ENCODE measurements at places on chromosomes 6 and 20.

- no peak for DNase-seq
These were observed 87.2 kb downstream of the BMP7 start for GRCh38 chr20:57179265-57179664.

DNA sequence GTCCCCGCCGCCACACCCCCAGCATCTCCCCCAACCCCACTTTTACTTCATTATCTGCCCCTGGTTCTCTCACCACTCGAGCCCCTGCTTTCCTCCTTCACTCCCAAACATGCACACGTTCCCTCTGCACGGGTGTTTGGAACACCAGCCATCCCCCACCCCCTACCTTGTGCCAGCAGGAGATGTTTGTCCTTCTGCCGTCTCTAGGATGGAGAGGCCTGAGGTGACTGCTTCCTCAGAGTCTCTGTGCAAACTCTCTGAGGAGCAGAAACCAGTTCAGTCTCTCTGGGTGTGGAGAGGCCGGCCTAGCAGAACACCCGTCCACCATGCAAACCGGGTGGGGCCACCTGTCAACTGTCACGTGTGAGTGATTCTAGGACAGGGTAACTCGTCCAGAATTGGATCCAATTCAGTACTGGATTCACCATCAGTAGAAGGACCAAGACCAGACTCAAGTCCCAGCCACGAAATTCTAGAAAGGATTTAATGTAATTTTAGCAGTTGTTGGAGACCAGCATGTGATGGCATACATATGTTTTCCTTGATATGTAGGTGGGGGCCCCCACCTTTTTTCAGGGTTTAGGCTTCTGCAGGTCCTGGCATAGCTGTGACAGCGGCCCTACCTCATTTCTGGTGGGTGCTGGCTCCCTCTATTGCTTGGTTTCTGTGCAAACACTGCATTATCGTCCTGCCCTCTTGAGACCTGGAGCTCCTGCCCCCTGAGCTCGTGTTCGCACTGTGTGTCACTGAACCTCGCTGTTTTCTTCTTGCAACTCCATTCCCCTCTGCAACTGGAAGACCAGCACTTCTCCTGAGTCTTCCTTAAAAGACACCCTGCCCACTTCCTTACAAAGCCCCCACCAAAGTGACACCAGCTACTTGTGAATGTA is at the start of gene RAET1E:
TSS of gene RAET1E (minus strand) at position 259 of the 890 bp plus-strand sequence. CDS start 7,212 bp downstream, outside the sequence.
- DNase-seq = no peak

DNA sequence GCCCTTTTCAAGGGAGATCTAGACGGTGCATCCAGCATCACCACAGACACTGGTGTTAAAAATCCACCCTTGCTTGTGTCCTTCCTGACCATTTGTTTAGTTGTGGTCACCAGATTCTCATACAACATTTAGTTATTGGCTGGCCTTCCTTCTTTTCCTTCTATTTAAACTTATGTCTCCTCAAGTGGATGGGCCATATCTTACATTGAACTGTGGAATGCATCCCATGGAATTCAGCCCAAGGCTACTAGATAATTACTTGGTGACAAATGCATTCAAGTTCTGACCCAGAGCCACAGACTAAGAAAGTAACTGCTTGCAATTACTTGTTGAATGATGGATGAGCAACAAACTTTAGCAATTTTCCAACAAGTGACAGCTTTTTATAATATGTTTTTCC is 198.9 kb upstream of the SSTR4 start:
- no peak for DNase-seq

DNA sequence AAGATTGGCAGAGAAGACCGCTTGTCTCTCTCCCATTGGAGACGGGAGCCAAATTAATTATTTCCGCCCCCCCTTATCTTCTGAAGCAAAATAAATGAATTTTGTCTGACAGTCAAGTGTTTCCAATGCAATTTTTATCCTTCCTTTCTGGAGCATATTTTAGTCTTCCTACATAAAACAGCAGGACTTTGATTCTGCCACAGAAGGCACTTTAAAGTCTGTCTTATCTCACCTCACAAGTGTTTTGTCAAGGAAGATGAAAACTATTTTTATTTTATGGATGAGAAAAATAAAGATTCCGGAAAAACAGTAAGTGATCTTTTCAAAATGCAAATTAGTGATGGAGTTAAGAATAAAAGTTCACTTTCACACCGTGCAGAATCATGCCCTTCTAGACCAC is 140.4 kb downstream of the OPRM1 start:
- DNase-seq = no peak

GRCh38 chr20:43969028-43969447 is 54.4 kb downstream of the TOX2 start:
- no peak for DNase-seq

GRCh38 chr20:22303523-22303922 is 280.8 kb downstream of the FOXA2 start:
- DNase-seq = no peak

- no peak for DNase-seq
These were observed 42.8 kb downstream of the ZBTB9 start for GRCh38 chr6:33497157-33497556.

DNA sequence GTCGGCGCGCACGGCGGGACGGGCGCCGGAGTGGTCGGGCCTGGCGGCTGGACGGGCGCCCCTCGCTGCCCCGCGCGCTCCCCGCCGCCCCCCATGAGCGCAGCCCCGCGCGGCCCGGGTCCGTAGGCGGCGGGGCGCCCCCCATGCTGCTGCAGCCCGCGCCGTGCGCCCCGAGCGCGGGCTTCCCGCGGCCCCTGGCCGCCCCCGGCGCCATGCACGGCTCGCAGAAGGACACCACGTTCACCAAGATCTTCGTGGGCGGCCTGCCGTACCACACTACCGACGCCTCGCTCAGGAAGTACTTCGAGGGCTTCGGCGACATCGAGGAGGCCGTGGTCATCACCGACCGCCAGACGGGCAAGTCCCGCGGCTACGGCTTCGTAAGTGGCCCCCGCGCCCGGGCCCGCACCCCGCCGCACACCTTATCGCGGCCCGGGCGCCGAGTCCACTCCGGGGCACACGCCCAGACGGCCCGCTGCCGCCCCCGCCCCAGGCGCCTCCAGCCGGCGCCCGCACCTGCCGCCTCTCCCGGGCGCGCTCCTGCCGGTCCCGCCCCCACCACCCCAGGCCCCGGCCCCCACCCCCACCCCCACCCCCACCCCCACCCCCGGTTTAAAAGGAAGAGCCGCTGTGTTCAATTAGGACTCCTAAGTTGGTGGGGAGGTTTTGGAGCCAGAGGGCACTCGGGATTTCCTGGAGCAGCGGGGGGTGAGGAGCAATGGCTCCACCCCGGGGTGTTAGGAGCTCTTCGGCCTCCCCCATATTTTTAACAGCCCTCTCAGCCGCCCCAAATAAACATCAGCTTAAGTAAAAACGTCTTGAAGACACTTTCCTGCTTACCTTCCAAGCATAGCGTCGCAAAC is 474 bp downstream of the RBM38 start:
- no peak for DNase-seq

- DNase-seq = no peak
These were observed 10.1 kb downstream of the MAP3K5 start for GRCh38 chr6:136782021-136782770.

DNA sequence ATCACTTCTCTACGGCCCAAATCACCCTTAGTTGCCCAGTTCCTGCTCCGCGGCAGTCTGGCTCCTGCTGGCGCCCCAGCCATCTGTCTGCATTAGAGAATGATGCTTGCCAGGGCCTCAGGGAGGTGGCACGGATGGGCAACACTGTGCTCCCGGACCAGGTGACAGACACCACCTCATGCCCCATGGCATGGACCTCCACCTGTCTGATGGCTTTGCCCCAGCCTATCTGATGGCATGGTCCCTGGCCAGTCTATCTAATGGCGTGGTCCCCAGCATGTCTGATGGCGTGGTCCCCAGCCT is 18.8 kb upstream of the MRGBP start:
- no peak for DNase-seq

DNA sequence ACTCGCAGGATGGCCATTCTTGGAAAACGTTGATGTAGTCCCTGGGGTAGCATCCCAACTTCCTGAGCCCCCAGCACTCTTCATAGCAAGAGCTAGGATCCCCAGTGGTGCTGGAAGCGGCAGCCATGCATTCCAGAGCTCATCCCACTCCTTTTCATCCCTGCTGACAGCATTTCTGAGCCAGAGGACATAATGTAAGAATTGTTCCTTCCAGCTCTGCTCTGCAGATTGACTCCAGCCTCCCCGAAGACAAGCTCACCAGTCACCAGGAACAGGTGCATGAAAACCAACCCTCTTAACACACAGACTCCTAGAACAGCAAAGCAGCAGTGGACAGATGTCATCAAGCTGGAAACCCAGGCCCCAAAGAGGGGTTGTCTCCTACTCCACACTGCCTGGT is 3.8 kb downstream of the SLC13A3 start:
- DNase-seq = no peak

- no peak for DNase-seq
These were observed at the start of gene LAMA2 for GRCh38 chr6:128882991-128883611. Gene LAMA2, plus strand, starts transcription at chr6:128883138. Its CDS starts 108 bp downstream, at chr6:128883246.

DNA sequence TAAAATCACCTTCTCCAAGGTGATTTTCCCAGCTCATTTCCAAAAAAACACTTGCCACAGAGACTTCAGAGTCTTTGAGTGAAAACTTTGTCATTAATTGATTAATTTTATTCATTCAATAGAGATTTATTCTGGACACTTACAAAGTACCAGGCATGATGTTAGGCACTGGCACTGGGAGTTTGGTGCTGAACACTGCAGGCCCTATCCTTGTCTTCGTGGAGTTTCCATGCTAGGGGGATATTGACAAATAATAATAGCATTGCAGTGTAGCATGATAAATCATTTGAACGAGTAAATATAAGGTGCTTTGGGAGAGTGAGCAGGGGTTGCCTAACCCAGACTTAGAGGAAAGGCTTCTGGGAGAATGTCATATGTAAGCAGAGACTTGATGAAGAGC is 145.7 kb downstream of the SOX4 start:
- DNase-seq = no peak

DNA sequence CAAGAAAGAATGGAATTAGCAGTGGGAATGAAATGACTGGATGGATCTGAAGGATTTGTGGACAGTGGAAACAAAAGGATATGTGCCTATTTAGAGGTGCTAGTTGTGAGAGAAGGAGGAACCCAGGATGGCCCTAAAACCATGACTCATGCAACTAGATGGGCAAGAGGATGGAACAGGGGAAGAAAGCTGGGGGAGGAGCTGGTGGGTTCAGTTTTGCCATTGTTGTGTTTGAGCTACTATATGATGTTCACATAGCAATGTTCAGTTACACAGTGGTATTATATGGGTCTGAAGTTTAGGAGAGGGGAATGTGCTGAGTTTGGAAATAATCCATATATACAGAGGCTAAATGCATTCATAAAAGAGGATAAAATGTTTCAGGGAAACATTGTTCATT is 125.7 kb upstream of the SSTR4 start:
- no peak for DNase-seq

DNA sequence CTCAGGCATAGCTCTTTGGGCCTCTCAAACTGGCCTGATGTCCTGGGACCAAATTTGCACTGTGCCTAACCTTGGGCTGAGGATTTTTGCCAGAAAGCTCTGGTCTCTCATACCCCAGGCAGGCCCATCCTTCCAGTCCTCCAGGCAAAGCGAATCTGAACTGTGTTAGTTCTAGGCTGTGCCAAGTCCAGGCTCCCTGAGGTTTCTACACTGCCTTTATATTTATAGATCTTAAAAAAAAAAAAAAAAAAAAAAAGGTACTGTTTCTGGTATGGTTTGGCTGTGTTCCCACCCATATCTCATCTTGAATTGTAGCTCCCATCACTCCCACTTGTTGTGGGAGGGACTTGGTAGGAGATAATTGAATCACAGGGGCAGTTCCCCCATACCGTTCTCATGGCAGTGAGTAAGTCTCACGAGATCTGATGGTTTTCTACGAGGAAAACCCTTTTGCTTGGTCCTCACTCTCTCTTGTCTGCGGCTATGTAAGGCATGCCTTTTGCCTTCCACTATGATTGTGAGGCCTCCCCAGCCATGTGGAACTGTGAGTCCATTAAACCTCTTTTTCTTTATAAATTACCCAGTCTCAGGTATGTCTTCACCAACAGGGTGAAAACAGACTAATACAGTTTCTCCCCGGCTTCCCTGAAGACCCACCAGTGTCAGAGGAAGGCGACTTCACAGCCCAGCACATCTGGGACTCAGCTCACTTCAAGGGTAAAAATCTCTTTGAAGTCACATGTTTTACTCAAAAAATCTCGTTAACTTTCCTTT is 39.0 kb upstream of the TBXT start:
- DNase-seq = no peak

GRCh38 chr20:48169650-48170225 is 384.5 kb upstream of the SULF2 start:
- no peak for DNase-seq

DNA sequence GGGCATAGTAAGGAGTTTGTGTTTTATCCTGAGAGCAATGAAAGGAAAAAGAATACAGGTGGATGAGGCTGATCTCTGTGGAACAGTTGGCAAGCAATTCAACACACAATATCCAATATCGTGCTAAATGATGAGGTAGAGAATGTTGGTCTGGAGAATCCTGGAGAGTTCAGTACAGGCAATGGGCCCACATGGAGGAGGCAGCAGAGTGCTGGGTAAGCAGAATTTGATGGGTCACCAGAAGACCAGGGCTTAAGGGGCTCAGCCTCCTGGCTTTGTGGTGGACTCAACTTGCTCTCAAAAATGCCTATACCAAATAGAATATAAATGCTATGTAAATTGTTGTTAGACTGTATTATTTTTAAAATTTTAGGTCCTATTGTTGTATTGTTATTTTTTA is 271.5 kb upstream of the JARID2 start:
- DNase-seq = no peak

- DNase-seq = no peak
These were observed 70.0 kb downstream of the CEBPB start for GRCh38 chr20:50260479-50261221.

GRCh38 chr20:33812908-33813462 is 1.8 kb downstream of the CHMP4B start:
- no peak for DNase-seq

DNA sequence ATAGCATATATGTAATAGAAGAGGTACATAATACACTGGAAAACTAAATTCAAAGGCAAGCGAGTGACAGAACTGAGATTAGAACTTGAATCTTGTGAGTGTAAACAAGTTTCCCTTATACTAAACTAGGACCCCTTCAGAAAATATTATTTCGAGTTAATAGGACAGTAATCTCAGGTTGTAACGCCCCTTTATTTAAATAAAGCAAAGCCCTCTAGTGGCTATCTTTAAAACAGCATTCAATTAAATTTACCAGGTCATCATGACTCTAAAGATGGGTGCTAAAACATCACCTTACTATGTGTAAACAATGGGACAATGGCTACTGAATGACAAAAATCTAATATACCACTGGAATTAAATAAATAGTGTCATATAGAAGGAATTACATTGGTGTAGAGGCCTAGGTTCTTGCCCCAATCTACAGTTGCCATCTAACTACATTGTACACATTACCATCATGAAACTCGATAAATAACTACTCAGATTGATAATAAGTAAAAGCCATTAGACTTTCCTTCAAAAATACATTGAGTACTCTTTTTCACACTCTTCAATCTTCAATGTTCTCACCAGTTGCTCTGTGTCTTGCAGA is 255.4 kb upstream of the IRAK1BP1 start:
- DNase-seq = no peak

DNA sequence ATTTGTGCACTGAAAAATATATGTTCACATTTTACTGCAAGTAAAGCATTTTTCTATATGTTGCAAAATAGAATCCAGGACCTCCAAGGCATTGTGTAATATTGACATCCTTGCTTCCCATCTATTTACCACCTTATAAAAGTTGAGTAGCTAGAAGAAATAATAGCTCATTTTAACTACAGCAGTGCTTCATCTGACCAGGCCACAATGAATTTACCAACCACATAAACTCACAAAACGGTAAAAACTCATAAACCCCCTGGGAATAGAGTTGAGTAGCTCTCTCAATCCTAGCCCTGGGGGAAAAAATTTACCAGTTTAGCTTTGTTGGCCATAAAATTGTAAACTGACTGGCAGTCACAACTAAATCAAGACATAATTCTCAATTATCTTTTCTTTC is 3.9 kb downstream of the ATXN1 start:
- no peak for DNase-seq
